DND-41 (cell line): ENCODE measurements at places on chromosomes 1 and 21.
A peak's percentile ranks its signal among the peaks of the same experiment; 100 is the strongest.

DNA sequence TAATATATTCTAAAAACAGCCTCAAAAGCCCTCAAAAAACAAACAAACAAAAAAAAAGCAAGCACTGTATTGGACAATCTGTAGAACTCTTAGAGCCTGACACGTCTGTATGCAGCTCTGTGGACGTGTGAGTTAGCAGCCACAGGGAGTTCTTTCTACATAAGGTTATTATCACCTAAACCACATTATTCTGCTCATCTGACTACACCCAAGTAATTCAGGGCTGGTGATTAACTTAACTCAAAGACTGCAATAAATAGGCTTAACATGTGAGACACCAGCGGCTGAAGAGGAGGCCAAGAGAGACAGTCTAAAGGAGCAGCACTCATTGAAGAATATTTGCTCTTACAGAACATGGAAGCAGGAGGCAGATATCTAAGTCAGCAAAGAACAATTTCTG, 316.0 kb downstream of the VAV3 start:
- DNase-seq = no peak

DNA sequence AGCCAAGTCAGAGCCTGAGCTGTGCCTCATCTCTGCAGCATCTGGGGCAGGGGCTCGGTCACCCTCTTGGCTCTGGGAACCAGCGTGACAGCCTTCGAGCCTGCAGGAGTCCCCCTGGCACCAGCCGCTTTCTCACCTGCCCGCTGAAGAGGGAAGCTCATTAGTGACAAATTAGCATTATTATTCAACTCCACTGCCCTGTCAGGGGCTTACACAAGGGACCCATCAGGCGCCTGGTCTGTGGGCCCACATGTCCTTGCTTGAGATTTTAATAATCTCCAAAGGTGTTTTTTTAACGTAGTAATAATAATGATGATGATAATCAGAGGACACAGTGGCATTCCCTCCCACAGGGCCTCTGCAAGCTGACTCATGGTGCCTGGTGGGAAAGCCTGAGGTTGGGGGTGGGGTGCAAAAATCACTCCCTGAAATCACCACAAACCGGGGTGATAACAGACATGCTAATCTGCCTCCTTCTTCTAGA, 98.1 kb upstream of the IGSF21 start:
- no peak for DNase-seq

GRCh38 chr1:207822124-207822601, 70.3 kb downstream of the CD46 start:
- no peak for DNase-seq

DNA sequence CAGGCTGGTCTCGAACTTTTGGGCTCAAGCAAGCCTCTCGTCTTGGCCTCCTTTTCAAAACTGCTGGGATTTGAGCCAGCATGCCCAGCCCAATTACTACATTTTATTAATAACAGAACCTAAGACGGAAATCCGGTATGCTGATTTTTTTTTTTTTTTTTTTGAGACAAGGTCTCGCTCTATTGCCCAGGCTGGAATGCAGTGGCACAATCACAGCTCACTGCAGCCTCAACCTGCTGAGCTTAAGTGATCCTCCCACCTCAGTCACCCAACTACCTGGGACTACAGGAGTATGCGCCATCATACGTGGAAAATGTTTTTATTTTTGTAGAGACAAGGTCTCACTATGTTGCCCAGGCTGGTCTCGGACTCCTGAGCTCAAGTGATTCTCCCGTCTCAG, 20.2 kb downstream of the ACBD3 start:
- no peak for DNase-seq

GRCh38 chr1:81287411-81288080, 513.2 kb upstream of the ADGRL2 start:
- no peak for DNase-seq

- DNase-seq = no peak
These were observed 363.9 kb downstream of the RYR2 start for GRCh38 chr1:237405912-237406311.

DNA sequence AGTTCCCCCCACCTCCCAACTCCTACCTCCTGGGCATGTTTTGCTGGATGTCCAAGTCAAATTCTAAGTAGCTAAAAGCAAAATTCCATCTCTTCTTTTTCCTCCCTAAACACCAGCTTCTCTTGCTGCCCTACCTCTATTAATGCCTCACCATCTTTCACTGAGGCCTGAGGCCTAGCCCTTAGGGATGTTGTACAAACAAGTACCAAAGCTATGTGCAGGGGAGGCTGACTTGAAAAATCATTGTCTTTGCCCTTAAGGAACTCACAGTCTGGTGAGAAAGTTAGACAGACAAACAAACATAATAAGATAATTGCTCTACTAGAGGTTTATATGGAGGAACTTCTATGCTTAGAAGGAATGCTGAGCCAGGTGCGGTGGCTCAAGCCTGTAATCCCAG, 25.3 kb upstream of the SYNC start:
- no peak for DNase-seq

DNA sequence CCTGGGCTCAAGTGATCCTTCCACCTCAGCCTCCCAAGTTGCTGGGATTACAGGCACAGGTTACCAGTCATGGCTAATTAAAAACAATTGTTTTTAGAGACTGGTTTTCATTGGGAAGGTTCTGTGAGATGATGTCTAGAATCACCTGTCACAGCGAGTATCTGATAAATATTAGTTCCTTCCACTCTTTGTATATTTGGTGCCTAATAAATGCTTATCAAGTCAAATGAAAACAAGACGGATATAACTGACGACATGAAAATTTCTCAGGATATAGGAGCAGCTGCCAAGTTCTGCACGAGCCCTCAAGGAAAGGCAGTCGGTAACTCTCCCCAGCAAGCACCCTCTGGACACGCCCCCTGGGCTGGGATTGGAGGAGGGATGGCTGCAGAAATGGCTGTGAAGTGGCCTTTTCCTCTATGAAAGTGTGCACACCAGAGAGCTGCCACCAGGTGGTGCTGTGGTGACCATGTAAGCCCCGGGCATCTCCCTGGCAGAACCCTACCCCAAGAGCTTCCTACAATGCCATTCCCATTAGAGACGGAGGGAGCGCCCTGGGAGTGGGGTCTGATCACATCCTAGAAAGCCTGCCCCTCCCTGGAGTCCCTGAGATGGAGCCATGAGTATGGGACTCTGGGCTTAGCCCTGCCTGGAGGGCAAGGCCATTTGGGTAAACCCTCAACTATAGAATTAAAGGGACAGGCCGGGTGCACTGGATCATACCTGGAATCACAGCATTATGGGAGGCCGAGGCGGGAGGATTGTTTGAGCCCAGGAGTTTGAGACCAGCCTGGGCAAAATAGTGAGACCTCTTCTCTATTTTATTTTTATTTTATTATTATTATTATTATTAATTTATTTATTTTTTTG, 50.9 kb downstream of the HTR6 start:
- peak; percentile 89 for DNase-seq

DNA sequence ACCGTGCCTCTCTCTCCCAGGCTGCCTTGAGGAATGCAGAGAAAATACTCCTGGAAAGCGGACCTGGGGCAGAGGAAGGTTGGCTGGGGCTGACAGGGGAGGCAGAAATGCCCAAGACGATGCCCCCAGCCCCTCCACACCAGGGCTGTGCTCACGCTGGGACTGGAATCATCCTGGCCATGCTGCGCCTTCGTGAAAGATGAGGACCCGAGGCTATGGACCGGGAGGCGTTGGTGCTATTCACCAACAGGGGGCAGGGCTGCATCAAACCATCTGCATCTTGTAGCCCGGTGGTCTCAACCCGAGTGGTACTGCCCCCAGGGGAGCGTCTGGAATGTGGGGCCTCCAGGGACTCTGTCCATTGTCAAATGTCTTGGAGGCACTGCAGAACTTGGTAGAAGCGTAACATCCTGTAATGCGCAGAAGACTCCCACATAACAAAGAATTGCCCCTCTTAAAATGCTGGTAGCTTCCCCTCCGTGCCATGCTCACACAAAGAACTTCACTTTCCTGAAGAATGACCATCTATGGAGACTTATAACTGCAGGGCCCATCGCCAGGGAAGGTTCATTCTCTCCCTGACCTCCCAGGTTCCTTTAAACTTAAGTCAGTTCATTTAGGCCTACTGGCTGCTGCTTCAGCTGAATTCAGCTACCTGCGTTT, 251.2 kb downstream of the RRAGC start:
- peak; percentile 24 for DNase-seq

- no peak for DNase-seq
These were observed 55.7 kb downstream of the ADSS2 start for GRCh38 chr1:244395965-244396364.

- DNase-seq = no peak
These were observed 51.1 kb downstream of the HSF2BP start for GRCh38 chr21:43608225-43608624.

GRCh38 chr1:184945029-184945428, 29.3 kb downstream of the NIBAN1 start:
- DNase-seq = no peak

DNA sequence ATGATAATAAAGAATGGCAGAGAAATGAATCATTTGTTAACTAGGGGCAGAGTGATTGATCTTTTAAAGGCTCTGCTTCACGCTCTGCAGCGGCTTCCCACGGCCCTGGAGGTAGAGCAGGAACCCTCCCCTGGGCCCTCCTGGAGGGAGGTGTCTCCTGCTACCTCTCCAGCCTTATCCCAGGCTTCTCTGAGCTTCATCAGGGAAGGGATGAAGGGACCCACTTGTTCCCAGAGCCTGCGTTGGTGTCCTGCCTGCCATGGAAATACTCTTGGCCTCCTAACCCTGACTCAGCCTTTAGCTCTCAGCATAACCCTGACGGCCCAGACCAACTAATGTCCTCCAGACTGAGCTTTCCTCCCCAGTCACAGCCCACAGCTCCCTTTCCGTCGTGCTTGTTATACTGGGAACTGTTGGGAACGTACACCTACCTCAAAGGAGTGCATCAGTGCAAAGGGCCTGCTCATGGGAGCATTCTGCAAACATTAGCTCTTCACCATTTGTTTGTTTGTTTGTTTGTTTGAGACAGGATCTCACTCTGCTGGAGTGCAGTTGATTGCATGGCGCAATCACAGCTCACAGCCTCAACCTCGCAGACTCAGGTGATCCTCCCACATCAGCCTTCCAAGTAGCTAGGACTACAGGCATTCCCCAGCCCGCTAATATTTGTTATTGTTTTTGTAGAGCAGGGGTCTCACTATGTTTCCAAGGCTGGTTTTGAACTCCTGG, 17.4 kb upstream of the HNRNPU start:
- DNase-seq = no peak

DNA sequence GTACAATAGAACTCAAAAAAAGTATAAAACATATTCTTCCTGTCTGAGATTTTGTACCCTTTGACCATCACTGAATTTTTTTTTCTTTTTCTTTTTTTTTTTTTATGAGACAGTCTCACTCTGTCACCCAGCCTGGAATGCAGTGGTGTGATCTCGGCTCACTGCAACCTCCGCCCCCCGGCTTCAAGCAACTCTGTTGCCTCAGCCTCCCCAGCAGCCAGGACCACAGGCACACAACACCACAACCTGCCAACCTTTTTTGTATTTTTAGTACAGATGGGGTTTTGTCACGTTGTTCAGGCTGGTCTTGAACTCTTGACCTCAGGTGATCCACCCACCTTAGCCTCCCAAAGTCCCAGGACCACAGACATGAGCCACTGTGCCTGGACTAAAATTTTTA, 10.4 kb downstream of the SDCCAG8 start:
- no peak for DNase-seq

- no peak for DNase-seq
These were observed 20.4 kb downstream of the SLC26A9 start for GRCh38 chr1:205922806-205923205.

GRCh38 chr1:44884746-44885145, 41.7 kb upstream of the PTCH2 start:
- no peak for DNase-seq

DNA sequence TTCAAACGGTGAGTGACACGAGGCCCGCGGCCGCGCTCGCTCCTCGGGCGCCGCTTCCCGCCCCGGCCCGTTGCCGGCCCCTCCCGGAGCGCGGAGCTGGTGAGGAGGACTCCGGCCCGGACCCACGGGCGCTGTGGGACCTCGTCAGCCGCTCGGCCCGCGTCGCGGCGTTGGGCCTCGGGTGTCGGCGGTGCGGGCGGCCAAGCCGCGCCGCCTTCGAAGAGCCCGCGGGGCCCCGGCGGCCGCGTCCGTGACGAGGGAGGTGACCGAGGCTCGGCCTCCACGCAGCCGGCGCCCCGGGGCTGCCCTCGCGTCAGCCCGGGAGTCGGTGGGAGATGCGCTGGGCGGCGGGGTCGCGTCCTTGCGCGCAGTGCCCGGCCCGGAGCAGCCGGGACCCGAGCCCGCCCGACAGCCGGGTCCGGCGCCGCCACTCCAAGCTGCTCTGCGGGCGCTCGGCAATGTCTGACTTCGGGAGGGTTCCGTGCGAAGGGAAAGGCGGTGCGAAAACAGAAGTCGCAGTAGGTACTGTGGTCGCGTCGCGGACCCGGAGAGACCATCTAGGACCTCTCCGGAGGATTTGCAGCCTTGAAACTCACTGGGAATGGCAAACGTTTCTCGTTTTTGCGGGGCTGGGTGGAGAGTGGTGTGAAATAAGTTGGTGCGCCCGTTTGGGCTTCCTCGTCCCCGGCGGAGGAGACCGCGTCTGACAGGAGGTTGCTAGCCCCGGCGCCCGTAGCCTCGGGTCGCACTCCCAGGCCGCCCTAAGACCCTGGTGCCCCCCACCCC, 829 bp downstream of the SPEN start:
- DNase-seq = peak; percentile 47

DNA sequence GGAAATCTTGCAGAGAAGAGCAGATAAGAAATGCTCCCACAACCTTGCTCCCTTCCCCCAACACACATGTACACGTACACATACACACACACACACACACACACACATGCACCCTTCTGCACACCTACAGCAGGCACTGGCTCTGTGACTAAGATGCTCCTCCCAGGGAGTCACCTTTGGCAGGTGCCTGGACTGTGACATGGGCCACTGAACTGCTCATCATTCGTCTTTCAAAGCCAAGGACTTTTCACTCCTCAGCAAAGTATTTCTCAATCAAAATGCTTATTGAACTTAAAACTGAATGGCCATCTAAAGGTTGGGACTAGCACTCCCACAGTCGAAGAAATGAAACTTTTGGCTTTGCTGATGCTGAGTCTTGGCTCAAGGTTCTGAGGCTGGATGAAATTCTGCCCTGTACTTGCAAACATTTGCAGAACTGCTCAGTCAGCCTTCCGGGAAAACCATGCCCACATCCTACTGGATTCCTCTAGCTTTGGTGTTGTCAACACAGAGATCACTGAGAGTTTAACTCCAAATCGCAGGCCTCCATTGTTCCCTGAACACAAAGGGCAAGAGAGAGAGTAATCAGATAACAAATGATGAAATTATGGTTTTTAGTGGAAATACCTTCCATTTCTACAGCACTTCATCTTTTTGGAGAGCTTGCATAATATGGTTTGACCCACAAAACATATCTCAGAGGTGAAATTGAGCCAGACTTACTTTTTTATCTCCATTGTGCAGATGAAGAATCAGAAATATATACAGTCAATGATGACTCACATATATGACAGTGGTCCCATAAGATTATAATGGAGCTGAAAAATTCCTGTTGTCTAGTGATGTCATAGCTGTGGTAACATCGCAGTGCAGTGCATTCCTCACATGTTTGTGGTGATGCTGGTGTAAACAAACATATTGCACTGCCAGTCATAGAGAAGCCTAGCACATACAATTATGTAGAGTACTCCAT, 72.4 kb upstream of the BCAR3 start:
- DNase-seq = no peak
